ENCODE measurements at places on chromosomes 7 and 10. TPM values are rescaled to one million over a fixed set of nuclear protein-coding genes. Genes with fewer than 3 reads are reported as not detected.

The PRPS1L1 gene
- total RNA-seq, result not detected

The PTPRN2 gene
- 13.0 TPM for total RNA-seq

The CALHM2 gene
- total RNA-seq, result 14.5 TPM

The UROS gene
- 86.3 TPM for total RNA-seq

DNA sequence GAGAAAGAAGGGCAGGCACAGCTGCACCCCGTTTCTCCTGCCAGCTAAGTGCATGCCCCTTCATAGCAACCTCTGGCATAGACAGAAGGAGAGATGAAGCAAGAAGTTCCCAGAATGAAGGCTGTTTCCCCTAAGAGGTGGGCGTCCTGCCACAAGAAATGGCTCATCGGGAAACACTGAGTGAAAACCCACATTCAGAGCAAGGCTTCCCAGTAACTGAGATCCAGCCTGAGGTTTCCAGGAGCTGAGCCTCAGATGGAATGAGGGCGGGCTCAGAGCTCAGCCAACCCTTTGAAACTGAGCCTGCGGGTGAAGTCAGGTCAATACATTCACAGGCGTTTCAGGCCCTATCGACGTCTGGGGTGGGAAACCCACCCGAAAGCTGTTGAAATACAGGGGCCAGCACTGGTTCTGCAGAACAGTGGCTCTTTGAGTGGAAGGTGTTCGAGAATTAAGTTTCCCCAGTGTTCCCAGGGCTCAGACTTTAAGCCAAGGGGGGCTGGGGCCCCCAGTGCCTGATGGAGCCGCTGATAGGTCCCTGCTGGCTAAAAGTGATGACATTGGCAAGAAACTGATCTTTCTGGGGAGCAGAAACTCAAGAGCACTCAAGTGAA, 510.2 kb downstream of the RPS24 start:
- no peak for DNase-seq

DNA sequence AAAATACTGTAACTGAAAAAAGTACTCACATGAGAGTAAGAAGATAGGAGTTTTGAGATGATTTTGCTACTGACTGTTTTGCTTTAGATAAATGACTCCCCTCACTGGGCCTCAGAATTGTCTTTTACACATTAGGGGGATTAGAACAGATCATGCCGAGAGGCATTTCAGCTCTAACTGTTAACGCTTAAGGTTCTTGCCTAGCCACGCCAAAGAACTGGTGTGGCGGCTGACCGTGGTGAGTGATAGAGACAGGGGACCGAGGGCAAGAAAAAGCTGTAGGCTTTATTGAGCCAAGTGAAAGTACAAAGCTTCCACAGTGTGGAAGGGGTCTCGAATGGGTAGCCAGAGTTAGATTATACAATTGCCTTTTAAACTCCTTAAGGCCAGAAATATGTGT, 368.5 kb upstream of the MYO3A start:
- no peak for DNase-seq

The C10orf67 gene
- not detected for total RNA-seq

The SPDYE9 gene
- total RNA-seq, result not detected

DNA sequence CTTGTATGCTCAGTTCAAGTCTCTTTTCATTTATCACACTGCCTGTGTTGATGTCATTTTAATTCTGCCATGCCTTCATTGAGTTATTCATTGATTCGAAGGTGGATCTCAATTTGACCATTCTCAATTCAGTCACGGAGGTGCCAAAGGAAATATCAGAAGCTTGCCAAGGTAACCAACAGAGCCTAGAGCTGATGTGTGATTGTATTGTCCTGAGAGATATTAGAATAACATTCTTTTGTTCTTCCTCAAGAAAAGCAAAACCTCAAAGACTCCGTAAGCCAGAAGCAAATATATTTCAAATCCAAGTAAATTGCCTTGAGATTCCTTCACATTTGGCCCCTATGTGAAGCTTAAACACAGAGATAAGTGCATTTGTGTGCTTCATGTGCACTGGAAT, 345.3 kb downstream of the CXCL12 start:
- DNase-seq, result no peak

The MUC3A gene
- total RNA-seq, result not detected

DNA sequence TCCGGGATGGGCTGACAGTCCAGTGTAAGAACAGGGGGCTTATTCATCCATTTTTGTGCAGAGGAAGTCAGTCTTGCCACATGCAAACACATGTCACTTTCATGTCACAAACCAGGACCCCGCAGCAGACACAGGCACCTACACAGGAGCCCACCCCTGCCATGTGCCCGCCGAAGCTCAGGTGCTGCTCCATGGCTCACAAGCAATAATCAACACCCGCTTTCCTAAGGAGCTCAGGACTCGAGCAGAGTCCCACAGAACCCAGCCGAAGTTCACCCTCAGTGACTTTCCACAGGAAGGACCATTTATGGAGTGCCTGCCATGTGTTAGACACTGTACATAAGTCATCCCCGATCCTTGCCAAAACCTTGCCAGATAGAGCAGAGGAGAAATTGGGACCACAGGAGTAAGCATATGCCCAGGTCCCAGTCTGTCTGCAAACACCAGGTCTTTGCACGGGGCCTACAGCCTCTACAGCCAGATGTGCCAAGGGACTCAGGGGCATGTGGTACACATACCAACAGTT, 99.4 kb downstream of the EBF3 start:
- DNase-seq, result no peak

DNA sequence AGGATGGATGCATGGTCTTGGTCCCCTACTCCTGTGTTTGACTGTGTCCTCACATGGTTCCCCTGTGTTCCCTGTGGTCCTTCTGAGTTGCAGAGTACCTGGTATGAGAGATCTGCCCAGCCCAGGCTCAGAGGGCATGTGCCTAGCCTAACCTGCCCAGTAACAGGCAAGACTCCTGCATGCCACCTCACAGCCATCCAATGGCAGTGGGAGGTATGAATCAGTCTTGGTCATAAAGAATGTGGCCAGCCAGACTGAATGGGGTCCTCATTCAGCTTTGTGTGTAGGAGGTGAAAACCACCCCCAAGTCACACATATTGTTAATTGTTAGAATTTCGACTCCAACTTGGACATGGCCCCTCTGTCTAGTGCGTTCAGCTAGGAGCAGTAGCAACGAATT, 17.2 kb upstream of the GPR158 start:
- DNase-seq, result no peak

The C7orf33 gene
- not detected for total RNA-seq

The AQP1 gene
- 0.82 TPM for total RNA-seq

The SEMA3E gene
- 1.2 TPM for total RNA-seq

The NOS3 gene
- 16.5 TPM for total RNA-seq

GRCh38 chr7:109901926-109902325, 1189.0 kb upstream of the LRRN3 start:
- DNase-seq, result no peak

The PTF1A gene
- total RNA-seq, result not detected

GRCh38 chr10:119139464-119140067, 25.9 kb downstream of the SFXN4 start:
- DNase-seq, result no peak

The AUTS2 gene
- total RNA-seq, result 12.8 TPM

DNA sequence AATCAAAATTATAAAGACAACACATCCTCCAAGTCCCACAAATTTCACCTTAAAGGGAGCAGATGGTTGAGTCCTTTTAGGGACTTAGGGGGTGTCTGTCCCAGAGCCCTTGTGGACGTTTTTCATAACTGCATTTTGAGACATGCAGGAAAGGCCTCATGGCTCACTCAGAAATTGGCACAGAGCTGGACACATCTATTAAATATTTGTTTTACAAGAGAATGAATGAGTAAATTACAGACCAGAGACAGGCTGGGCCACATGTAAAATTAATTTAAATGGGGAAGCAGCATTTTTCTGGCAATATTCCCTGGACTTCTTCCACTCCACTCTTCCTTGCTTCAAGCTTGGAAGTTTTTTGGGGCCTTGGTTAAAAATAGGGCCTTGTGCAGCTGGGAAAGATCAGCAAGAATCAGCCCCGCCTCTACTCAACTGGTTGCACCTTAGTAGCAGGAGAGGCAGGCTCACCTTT, 20.0 kb downstream of the LAMB1 start:
- no peak for DNase-seq

The SORCS1 gene
- not detected for total RNA-seq

GRCh38 chr10:124231168-124232155, 138.1 kb upstream of the CHST15 start:
- DNase-seq, result no peak

- no peak for DNase-seq
Measured at GRCh38 chr7:24825381-24825794, 68.1 kb upstream of the GSDME start.

- DNase-seq, result no peak
Measured at GRCh38 chr7:88226886-88227516, 7.2 kb upstream of the SRI start.

- DNase-seq, result no peak
Measured at GRCh38 chr10:70403483-70404035, 386 bp upstream of the EIF4EBP2 start.

The C10orf62 gene
- not detected for total RNA-seq

DNA sequence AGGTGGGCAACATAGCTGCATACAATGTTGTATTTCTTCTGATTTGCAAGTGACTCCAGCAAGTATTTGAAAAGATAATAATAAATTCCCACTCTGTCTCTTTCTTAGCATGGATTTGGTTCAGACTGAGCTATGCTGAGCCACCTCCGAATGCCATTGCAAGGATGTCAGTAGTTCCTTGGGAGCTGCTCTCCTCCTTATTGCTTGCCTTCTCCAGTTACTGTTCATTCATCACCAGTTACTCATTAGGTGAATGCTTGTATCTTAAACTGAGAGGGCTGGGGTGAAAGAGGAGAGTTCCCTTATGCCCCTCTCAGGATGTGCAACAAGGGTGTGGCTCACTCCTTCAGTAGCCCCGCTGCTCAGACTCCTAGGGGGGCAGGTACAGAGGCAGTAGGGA, 78.4 kb upstream of the PRKAR2B start:
- no peak for DNase-seq

GRCh38 chr7:157019718-157020451, 9.4 kb upstream of the MNX1 start:
- DNase-seq, result no peak

DNA sequence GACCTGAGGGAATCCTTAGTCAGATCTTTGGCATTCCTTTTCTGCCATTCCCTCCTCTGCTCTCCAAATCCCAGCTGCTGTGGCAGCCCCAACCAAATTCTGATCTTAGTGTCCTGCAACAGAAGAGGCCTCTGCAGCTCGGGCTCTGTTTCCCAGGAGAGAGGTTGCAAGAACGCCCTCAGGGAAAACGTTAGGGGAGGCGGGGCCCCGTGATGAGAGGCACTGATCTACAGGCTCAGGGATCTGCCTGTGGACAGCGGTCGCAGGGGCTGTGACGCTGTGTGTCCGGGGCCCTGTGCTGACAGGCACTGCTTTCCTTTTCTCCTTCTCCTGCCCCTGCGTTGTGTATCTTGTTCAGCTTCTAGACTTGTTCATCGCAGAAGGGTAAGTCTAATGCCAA, 57.3 kb upstream of the DPYSL4 start:
- no peak for DNase-seq

The METTL27 gene
- 0.41 TPM for total RNA-seq

- no peak for DNase-seq
Measured at GRCh38 chr7:132871419-132871818, 210.5 kb downstream of the CHCHD3 start.

DNA sequence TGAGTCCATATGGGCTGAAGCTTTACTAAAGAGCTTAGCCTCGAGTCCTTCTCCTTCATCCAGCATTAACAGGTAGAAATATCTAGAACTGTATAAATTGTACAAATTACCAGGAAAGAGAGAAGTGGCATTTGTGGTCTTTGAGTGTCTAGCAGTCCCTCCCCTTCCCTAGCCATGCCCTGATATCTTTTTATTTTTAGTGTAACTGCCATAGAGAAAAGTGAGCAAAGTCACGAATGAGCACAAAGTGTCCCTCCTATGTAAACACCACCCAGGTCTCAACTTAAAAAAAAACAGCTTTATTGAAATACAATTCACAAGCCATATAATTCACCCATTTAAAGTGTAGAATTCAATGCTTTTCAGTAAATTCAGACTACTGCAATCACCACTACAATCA, 339.0 kb upstream of the ZMIZ1 start:
- DNase-seq, result no peak

GRCh38 chr7:88339195-88339922, 32.7 kb upstream of the STEAP4 start:
- no peak for DNase-seq

The AZGP1 gene
- not detected for total RNA-seq

DNA sequence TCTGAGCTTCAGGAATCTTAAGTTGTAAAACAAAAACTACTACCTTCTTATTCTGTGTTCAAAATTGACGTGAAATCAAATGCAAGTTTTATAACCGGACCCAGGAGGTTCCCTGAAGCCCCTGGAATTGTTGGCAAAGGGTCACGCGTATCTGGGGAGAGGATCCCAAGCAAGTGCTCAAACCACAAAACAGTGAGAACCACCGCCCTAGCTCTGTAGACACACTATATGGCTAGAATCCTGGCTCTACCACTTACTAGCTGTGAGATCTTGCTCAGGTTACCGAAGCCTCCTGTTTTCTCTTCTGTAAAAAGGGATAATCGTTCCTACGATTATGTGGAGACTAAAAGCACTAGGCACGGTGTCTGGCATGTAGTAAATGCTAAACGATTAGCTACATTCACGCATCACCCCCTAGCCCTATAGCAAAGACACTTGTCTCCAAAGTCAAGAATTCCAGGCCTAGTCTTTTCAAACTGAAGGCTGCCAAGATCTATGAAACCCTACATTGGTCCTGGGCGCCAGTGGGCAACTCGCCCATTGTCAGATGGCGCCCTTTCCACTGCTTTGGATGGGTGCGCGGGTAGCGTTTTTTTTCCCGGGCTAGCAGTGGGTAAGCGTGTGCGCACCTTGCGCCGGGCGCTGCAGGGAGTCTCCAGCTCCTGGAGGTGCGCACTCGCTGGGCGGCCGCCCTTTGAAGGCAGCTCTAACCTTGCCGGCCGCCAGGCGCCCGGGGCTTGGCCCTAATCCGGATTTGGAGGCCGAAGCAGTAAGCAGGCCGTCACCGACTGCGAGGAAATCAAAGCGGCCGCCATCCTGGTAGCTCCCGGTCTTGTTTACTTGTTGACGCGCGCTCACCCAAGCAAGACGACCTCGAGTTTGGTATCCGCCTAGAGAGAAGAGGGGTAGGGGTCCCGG, 11.6 kb upstream of the NKX2-3 start:
- DNase-seq, result no peak

DNA sequence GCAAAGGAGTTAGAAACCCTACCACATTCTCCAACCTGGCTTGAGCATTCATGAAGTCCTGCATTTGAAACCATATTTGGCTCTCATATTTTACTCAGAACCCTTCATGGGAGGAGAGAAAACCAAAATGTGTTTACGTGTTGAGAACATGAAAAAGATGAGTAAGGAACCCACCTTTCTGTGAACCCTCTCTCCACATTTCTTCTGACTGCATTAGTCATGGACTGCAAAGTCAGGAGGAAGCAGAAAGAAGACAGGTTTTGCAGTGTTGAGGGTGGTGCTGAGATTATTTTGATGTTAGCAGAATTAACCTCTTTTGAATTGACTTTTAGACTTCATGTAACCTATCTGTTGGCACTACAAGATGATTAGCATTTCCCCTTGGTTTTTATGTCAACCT, 4.9 kb downstream of the IFIT1B start:
- no peak for DNase-seq

DNA sequence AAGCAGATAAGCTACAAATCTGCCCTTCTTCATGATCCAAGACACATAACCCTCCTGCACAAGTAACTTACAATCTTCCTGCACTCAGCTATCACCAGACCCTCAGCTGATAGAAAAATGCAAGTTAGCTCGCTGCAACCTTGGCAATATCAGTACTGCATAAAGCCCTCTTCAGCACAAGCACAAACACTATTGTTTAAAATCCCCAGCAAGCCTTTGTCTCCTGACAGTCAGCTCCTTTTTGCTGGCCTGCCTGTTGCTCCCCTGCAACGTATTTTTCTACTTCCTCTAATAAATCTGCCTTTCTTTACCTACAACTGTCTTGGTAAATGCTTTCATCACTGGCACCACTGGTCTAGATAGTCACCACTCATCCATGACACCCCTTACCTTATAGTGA, 59.8 kb downstream of the BAMBI start:
- no peak for DNase-seq

Measured in glomerular endothelial cell (primary cell).